Forelimb muscle (tissue), 1 donor: ENCODE measurements at places on chromosomes 7 and 10.

DNA sequence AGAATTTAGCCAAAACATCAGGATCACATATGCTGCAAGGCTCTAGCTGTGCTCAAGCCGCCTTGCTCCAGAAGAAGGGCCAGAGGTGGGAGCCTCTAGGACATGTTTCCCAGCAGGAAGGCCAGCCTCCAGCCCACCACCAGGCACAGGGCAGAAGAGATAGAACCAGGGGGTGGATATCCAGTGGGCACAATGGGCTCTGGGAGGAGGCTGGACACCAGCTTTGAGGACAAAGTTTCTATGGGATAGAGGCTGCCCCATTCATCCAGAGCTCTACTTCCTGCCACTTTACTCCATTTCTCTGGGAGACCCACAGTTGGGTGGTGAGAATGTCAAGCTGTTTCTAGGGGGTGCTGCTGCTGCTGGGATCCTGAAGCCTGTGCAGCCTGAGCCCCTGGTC is 77.1 kb downstream of the ARHGAP22 start:
- no peak for DNase-seq

- DNase-seq = no peak
These were observed 99.2 kb downstream of the FOXL3 start for GRCh38 chr7:388961-389701.

GRCh38 chr10:132477398-132478340 is 59.9 kb upstream of the INPP5A start:
- DNase-seq = no peak

DNA sequence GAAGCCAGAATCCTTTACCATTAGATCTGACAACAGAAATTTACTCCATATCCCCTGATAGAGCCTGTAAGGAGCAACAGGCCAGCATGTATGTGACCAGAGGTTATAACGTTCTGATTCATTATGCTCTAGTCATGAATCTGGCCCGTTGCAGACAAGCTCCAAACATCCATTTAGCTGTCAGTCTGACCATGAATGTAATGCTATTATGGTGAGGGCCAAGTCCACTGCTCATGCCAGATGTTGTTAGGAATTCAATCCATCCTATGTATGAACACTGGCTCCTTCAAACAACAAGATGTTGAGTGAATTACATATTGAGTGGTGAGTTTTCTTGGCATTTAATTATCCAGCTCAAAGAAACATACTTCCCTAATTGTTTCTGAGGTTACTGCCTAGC is 610.1 kb upstream of the ANKRD30A start:
- no peak for DNase-seq

DNA sequence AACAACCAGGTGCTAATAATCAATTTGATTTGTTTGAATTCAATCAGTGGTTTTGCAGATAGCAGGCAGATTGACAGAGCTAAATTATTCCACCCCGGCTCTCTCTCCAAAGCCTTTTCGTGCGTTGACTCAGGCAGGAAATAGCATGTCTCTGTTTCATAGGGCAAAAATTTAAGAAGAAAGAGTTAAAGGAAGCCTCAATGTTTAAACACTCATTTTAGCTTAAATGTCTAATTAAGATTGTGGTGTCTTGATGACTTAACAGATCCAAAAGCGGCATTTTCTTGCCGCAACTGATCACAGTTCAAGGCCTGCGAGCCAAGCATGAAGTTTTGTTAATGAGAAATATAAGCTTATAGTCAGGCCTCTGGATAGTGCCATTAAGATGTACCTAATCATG is 1051.1 kb upstream of the AUTS2 start:
- DNase-seq = no peak

DNA sequence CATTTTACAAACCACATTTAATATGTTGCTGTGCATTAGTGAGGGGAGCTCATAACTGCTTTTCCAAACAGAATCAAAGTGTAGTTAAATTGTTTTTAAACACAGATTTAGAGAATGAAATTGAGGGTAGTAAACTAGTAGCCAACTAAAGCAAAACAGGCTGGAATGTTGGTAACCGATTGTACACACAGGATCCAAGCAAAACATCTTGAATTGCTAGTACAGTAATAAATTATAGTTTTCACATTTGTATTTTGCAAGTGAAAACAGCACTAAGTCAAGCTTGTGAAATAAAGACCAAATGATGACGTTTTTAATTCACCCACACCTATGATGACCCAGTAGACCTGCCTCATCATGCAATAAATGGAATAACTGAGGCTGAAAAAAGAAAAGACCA is 198.3 kb downstream of the HDAC9 start:
- no peak for DNase-seq

DNA sequence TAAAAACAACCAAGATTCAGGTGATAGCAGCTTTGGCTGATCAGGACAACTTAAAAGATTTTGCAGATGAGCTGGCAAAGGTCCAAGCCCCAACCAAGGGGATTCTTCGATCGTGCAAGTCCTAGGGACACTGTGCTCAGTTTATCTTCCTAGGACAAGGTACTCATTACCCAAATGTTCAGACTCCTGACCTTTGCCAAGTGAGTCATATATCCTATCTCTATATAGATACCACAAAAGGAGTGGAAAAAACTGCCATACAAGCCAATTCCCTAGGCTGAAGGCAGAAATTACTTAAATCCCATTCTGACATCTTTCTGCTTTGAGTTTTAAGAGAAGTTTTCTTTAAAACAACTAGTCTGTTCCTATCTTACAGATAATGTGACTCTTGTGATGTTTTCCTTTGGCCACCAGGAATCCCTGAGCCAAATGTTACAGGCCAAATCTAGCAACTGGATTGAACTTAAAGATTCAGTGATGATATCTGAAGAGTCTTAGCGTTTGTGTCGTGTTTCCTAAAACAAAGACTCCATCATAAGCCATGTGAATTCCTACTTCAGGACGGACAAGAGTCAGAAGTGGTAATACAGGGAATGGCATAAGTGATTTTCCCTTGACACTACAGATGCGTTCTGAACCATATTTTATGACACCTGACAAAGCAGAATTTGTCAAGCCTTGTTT is 142.6 kb upstream of the ASAH2 start:
- no peak for DNase-seq

- DNase-seq = no peak
These were observed 30.6 kb downstream of the TMEM243 start for GRCh38 chr7:87188930-87189329.

DNA sequence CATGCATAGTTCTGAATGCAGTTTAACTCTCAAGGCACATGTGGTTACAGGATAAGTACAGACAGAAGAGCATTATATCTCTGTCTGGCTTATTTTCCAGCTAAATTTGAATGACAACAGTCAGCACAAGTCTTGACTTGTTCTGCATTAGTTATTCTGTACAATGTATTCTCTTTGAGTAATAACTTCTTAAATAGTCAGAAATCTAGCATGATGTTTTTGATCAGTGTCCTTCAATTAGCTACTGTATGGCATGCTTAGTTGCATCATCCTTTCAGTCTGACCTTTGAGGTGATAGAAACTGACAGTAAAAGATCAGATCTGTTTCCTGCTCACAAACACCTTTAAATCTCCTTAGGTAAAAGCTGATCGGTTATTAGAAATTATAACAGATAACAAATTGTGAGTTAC is 118.1 kb downstream of the ARL4A start:
- no peak for DNase-seq

DNA sequence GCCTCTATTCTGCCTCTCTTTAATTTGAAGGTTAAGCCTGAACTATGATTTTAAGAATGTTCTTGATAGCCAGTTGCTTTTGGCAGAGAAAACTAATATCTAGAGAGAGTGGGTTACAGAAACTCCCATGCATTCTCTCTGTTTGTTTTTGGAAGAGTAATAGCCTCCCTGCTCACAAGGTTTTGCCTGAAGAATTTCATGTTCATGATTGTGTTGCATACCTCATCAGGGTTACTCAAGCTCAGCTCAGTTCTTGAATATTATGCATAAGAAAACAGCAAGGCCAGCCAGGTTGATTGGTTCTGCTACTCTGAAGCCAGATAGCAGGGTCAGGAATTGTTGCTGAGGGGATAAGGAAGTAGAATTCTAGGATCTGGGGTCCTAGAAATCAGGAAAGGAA is 137.4 kb downstream of the MDFIC start:
- DNase-seq = no peak

GRCh38 chr10:3570131-3570729 is 214.8 kb downstream of the KLF6 start:
- DNase-seq = no peak

GRCh38 chr7:70640266-70640833 is 491.6 kb upstream of the GALNT17 start:
- DNase-seq = no peak

- DNase-seq = no peak
These were observed 30.4 kb downstream of the ZNF783 start for GRCh38 chr7:149292462-149292823.

DNA sequence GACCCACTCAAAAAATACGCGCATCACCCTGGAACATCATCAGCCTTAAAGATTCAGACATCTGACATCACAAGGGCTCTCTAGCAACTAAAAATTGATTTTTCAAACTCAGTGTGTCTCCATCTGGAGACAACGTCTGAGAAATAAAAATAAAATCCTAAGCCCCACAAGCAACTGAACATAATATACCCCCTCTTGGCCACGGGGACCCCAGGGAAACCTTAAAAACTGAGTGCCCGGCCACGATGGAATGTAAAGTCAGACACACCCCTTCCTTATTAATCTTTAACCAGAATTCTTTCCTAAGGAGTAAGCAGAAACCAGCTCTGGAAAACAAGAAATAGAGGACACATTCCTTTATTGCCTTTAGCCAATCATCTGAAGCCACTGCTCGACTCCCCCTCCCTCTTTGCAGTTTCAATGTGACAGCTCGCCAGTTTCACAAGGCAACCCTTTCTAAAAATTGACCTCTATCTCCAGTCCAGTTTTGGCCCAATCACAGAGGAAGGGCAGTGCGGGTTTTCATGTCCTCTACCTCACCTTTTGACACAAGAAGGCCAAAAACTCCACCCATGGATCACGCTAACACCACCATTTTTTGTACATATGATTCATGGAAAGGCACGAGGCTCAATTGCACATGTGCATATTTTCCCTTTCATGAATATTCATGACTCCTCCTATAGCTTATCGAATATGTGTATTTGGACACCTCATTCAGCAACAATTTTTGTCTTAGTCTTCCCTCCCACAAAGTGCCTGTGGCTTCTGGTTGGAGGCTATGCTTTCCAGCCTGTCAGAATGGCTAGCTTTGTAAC is 24.2 kb downstream of the IFIT3 start:
- DNase-seq = no peak

GRCh38 chr7:112212571-112212970 is 6.1 kb downstream of the ZNF277 start:
- no peak for DNase-seq

DNA sequence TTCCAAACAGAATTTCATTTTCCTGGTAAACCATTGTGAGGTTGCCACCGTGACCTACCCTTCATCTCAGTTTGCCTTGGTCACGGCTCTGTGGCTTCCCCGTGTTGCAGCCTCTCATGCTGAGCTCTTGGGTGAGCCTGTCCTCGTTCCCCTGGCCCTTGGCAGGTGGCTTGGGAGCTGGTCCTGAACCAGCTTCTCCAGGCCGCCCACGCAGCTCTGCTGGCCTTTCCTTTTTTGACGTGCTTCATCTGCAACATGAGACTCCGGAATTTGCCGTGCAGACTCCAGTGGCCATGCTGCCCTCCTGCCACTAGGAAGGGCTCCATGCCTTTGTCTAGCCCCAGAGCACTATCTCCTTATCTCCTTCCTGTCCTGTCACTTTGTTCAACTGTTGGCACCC is 93.0 kb upstream of the NPS start:
- no peak for DNase-seq

- DNase-seq = no peak
These were observed 8.6 kb downstream of the KCNH2 start for GRCh38 chr7:150969475-150969874.

DNA sequence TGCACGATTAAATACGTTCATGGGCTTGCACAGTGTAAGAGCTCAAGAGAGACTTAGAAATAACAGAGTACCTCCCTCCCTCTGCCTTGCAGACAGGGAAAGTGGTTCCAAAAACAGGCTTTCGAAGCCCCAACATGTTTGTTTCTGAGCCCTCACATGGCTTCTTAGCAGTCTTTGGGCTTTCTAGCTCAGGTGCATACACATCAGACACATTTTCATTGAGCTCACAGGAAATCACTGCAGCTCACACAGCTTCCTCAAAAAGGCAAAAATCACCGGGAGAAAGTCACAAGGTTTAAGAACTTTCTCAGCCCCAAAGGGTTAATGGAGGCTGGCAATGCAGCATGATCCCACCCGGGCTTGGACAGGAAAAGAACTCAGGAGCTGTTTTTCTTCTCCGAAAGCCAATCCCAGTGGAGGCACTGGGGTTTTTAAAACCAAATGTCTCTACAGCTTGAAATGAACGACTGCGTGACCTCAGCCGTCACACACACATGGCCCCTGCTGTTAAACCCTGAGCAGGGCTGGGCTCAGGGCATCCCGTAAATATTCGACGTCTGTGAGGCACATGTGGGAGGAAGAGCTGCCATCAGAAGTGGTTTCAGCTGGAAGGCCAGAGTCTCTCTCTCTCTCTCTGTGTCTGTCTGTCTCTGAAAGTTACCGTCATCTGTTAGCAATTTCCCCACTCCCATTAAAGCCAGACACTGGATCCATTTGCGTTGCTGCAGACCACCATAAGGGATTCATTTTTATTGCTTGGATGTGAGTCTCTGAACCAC is 69.7 kb downstream of the CALML3 start:
- no peak for DNase-seq

DNA sequence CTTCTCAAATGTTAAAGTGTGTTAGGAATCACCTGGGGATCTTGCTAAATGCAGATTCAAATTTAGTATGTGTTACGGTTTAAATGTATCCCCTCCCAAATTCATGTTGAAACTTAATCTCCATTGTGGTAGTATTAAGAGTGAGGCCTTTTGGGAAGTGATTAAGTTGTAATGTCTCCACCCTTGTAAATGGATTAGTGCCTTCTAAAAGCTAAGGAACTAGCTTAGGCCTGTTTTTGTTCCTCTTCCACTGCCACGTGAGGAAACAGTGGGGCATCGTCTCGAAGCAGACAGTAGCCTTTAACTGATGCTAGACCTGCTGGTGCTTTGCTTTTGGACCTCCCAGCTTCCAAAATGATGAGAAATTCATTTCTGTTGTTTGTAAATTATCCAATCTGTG is 52.3 kb upstream of the SEMA3D start:
- DNase-seq = no peak

GRCh38 chr7:37109843-37110242 is 338.8 kb downstream of the ELMO1 start:
- DNase-seq = no peak

DNA sequence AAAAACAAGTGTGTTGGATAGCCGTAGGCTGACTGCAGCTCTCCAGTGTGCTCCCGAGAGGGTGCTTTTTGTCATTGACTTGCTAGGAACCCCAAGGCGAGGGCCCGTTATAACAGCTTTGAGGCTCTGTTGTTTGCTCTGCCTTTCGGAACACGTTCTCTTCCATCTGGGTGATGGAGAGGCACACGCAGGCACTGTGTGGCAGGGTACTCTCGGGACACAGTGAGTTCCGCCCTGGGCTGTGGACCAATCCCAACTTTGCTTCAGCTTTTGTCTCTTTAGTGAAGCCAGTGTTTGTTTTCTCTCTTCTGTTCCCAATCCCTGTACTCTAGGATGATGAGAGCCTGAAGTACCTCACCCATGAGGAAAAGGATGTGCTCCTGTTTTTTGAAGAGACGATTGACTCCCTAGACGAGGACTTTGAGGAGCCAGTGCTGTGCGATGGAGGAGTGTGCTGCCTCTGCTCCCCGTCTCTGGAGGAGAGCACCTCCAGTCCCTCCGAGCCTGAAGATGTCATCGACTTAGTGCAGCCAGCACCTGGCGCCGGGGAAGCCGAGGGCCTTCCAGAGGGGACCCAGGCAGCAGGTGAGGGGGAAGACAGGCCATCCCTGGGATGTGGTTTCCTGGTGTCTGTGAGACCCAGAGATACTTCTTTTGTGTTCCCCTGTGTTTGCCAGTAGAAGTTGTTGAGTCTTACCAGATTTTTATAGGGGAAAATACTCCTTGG is 43.2 kb downstream of the PROSER2 start:
- DNase-seq = no peak
